ENCODE measurements at places on chromosomes 2 and 18. TPM values are rescaled to one million over a fixed set of nuclear protein-coding genes. Genes with fewer than 3 reads are reported as not detected.

Gene ALPG
- not detected for total RNA-seq

Gene PFN4
- 0.28 TPM for total RNA-seq

Gene KIAA2012
- total RNA-seq, result under 0.01 TPM

Gene TBR1
- total RNA-seq, result not detected

Gene EMILIN2
- 11.0 TPM for total RNA-seq

Gene TDRD15
- not detected for total RNA-seq

Gene CD226
- total RNA-seq, result under 0.01 TPM

Gene RAX
- not detected for total RNA-seq

Gene PJVK
- total RNA-seq, result 0.77 TPM

Gene PAX8
- 0.38 TPM for total RNA-seq

Gene OSR1
- 21.4 TPM for total RNA-seq

Gene IHH
- total RNA-seq, result not detected

Gene STON1
- total RNA-seq, result 20.0 TPM

Gene CPO
- under 0.01 TPM for total RNA-seq

Gene NMUR1
- total RNA-seq, result under 0.01 TPM

Gene GCKR
- total RNA-seq, result 1.9 TPM

Gene MEP1B
- not detected for total RNA-seq

Gene FSHR
- total RNA-seq, result not detected

Gene HOXD1
- total RNA-seq, result under 0.01 TPM

Gene IL37
- not detected for total RNA-seq

Gene RAPGEF4
- total RNA-seq, result 9.6 TPM

Gene MYO5B
- total RNA-seq, result 0.28 TPM

Gene XIRP2
- under 0.01 TPM for total RNA-seq

Gene SIX3
- total RNA-seq, result not detected

Measured in regular cardiac myocyte (primary cell).